ENCODE measurements at places on chromosomes 16 and 17.

- DNase-seq = no peak
Observed at GRCh38 chr17:69744512-69745070, 330.1 kb downstream of the MAP2K6 start.

DNA sequence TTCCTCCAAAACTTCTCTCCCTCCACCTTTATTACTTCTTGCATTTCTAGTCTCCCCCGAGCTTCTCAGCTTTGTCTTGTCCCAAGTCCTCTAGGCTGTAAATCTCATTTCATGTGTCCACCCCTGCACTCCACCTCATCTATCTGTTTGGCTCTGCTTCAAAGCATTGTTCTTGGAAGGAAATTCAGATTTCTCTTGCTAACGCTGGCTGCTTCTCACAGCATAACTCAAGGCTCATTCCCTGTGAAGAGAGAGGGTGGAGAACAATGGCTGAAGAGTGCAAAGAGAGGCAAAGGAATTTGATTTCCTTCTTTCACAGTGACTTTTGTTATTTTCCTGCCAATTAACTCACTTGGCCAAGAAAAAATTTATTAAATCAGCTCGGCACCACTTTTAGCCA is 476.5 kb downstream of the TMEM114 start:
- no peak for DNase-seq

GRCh38 chr17:33798308-33798707 is 456.8 kb upstream of the CCL2 start:
- DNase-seq = no peak

DNA sequence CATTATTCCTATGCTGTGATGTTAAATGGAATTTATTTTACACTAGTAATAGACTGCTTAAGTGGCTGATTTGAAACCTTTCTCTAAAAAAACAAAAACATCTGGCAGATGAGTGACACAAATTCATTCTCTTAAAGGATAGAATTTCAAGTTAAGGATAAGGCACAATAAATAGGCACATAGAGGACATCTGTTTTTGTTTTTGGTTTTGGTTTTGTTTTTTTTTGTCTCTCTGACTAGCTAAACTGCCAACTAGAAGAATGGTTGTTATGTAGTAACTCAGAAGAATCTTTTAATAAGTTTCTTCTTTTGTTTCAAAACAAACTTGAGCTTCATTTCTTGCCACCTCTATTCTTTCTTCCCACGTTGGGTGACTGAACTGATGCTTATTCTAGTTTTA is 5.1 kb upstream of the VPS4A start:
- DNase-seq = no peak

- no peak for DNase-seq
Observed at GRCh38 chr16:51244887-51245657, 94.0 kb upstream of the SALL1 start.

GRCh38 chr16:66904428-66904845 is 14.2 kb downstream of the CDH16 start:
- peak; percentile 6 for DNase-seq

- no peak for DNase-seq
Observed at GRCh38 chr16:19746561-19746960, 28.5 kb downstream of the IQCK start.

DNA sequence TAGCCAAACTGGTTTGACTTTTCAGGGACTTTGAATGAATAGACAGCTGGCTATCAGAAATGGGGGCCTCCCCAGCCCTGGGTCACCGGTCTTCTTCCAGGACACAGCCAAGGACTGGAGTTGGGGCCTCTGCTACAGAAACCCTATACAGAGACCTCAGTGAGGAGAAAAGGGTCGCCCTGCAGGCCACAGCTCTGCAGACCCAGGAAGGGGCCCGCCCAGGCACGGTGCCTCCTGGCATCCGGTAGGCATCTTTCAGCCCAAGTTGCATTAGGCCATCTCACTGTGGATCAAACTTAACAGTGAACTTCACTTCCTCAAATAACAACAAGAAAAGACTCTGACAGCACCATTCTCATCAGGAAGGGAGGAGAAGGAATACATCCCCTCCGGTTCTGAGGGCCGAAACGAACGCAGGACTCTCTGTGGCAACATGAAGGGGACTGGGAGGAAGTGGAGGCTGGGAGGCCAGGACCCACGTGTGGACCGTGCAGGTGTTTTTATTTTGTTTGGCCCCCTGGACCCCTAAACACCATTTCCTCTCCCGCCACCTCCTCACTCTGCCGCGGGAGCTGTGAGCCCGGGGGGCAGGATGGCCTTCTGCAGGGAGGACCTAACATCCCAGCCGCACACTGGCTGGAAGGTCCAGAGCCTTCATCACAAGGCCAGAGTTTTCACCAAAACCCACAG is 7.2 kb downstream of the SLC38A10 start:
- DNase-seq = no peak

GRCh38 chr17:17128476-17129075 is 77.6 kb downstream of the PLD6 start:
- DNase-seq = no peak

- DNase-seq = no peak
Observed at GRCh38 chr16:11045441-11045840, 101.1 kb downstream of the CLEC16A start.

GRCh38 chr17:63445954-63446752 is at the start of gene CYB561:
Gene CYB561, minus strand, starts transcription at chr17:63446306. Its CDS starts 8,759 bp downstream, at chr17:63437547.
- peak; percentile 96 for DNase-seq

DNA sequence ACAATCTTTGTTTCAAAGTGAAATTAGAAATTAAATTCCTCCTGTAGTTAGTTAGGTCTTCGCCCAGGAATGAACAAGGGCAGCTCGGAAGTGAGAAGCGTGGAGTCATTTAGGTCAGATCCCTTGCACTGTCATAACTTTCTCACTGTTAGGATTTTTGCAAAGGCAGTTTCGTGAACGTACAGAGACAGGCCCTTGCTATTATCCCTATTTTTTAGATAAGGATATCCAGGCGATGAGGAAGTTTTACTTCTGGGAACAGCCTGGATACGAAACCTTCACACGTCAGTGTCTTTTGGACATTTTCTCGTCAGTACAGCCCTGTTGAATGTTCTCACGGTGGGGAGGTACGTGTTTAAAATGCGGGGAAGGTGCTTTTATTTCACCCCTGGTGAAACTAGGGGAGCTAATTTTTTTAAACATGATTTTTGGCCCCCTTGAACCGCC is 318 bp upstream of the RBL2 start:
- no peak for DNase-seq

DNA sequence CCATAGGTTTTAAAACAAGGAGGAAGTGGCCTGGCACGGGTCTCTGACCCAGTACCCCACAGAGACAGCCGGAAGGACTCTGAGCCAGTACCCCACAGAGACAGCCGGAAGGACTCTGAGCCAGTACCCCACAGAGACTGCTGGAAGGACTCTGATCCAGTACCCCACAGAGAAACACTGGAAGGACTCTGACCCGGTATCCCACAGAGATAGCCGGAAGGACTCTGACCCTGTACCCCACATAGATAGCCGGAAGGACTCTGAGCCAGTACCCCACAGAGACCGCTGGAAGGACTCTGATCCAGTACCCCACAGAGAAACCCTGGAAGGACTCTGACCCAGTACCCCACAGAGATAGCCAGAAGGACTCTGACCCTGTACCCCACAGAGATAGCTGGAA is 49.0 kb downstream of the TRARG1 start:
- no peak for DNase-seq

- DNase-seq = no peak
Observed at GRCh38 chr17:75487351-75488070, 27.8 kb downstream of the CASKIN2 start.
